ENCODE measurements at places on chromosomes 3 and 15. TPM values are rescaled to one million over a fixed set of nuclear protein-coding genes. Genes with fewer than 3 reads are reported as not detected.
A peak's percentile ranks its signal among the peaks of the same experiment; 100 is the strongest.

FGF12 gene
- not detected for total RNA-seq

SLC28A2 gene
- not detected for total RNA-seq

CDCP1 gene
- total RNA-seq, result 13.9 TPM

- no peak for DNase-seq
- no peaks in the 10 kb centered on the region for H3K27me3 ChIP-seq
These were observed 2.0 kb downstream of the ATP2C1 start for GRCh38 chr3:130895690-130896488.

ELL3 gene
- 0.80 TPM for total RNA-seq

BCL2A1 gene
- total RNA-seq, result not detected

ASB14 gene
- not detected for total RNA-seq

THSD4 gene
- total RNA-seq, result 0.04 TPM

MAPKBP1 gene
- total RNA-seq, result 9.6 TPM

- no peak overlapping the region for H3K27ac ChIP-seq
- peak; percentile 1 for DNase-seq
- H3K4me1 ChIP-seq, result no peaks in the 10 kb centered on the region
- no peaks in the 10 kb centered on the region for H3K27me3 ChIP-seq
- H3K4me3 ChIP-seq, result no peak overlapping the region
These were observed 76.1 kb upstream of the SPATA16 start for GRCh38 chr3:173217127-173217526.

GRCh38 chr3:2661078-2661477 is 449.1 kb downstream of the IL5RA start:
- H3K27ac ChIP-seq, result no peak overlapping the region
- H3K4me1 ChIP-seq, result no peaks in the 10 kb centered on the region
- no peaks in the 10 kb centered on the region for H3K27me3 ChIP-seq

DNA sequence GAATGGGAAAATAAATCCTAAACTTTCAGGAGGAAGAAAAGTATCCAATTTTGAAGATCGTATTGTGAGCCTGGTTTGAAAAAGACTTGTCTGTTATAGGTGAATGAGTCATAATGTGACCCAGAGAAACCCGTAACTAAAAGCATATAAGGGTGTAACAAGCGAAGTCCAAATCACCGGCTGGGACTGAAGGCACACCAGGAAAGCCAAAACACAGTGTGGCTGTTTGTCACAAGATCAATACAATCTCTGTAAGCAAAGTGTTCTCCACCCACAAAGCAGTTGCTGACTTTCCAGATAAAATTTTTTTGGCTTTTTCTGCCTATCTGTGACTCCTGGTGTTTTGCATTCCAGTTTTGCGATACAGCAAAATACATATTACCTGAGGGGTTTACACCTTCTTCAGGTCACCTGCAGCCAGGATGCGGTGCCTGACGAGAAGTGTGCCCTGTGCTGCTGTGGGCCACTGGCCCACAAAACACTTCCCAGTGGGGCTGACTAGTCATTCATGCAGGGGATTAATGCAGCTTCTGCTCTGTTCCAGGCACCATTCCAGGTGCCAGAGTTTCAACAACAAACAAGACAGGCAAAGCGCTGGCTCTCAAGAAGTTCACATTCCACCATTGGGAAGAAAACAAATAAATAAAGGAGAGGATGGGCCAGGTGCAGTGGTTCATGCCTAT is 14.4 kb downstream of the HES1 start:
- peaks cover 9% of the 10 kb centered on the region for H3K4me1 ChIP-seq
- no peak overlapping the region for H3K27ac ChIP-seq
- no peak for DNase-seq

DNA sequence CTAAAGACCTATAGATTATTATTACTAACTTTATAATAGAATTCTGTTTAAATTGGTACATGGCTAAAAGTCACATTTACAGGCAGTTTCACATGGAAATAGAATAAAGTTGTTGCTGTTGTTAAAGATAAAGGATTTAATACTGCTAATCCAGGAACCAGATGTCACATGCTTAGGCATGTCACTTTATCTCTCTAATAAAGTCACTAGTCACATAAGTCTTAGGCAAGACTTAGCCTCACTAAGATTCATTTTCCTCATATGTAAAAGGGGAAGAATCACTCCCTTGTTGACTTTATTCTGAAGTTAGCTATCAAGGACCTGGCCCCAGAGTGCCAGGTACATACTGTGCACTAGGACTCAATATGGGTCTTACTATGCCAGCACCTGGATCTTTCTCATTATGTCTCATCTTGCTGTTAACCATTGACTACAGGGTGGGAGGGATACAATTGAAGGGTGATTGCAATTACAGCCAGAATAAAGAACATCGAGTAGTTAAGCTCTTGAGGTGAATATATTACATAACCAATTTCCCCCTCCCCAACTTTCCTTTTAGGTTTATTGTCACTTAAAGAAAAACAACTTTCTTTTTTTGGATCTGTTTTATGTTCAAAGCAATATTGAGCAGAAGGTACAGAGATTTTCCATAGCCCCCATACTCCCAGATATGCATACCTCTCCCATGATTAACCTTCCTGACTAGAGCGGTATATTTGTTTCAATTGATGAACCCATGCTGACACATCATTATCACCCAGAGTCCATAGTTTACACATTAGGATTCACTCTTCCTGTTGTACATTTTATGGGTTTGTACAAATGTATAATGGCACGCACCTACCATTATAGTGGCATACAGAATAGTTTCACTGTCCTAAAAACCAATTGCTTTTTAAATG is 36.6 kb downstream of the LNP1 start:
- no peak overlapping the region for H3K4me3 ChIP-seq
- no peaks in the 10 kb centered on the region for H3K4me1 ChIP-seq
- H3K27ac ChIP-seq, result no peak overlapping the region
- DNase-seq, result no peak
- no peaks in the 10 kb centered on the region for H3K36me3 ChIP-seq

- no peaks in the 10 kb centered on the region for H3K4me1 ChIP-seq
- no peaks in the 10 kb centered on the region for H3K27me3 ChIP-seq
- DNase-seq, result no peak
- H3K27ac ChIP-seq, result no peak overlapping the region
- no peaks in the 10 kb centered on the region for H3K36me3 ChIP-seq
- H3K4me3 ChIP-seq, result no peak overlapping the region
These were observed 173.7 kb downstream of the B3GALNT1 start for GRCh38 chr3:160931474-160931873.

DNA sequence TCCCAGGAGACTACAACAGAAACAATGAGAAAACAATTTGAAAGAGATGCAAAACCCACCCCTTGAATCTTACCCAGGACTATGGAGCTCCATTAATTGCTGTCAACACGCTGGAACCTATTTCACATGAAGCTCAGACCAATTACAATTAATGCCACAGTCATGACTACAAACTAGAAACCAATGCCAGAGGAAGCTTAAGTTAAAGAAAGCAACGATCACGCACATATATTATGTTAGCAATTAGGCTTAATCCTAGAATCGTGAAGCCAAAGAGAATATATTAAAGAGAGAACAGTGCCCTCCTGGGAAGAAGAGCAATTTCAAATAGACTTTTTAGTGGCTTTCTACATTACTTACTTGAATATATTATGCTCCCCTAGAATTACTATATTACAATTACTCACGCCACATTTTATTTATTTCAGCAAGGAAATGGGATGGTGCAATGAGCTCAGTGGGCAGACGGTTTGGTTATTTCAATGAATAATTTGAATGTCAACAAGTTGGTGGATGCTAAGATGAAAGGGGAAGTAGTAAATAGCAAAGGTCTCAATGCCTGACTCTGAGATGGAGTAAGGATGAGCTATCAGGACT is 125.5 kb downstream of the GREM1 start:
- no peaks in the 10 kb centered on the region for H3K4me1 ChIP-seq
- DNase-seq, result no peak
- H3K36me3 ChIP-seq, result no peaks in the 10 kb centered on the region
- peaks cover 14% of the 10 kb centered on the region for H3K27me3 ChIP-seq
- no peak overlapping the region for H3K27ac ChIP-seq
- no peak overlapping the region for H3K4me3 ChIP-seq

GRCh38 chr3:109355625-109356441 is 18.5 kb upstream of the DPPA4 start:
- H3K27ac ChIP-seq, result no peak overlapping the region
- H3K4me1 ChIP-seq, result no peaks in the 10 kb centered on the region
- no peaks in the 10 kb centered on the region for H3K36me3 ChIP-seq
- H3K27me3 ChIP-seq, result no peaks in the 10 kb centered on the region

WDR49 gene
- total RNA-seq, result not detected

- DNase-seq, result no peak
- no peak overlapping the region for H3K27ac ChIP-seq
- H3K4me1 ChIP-seq, result no peaks in the 10 kb centered on the region
- H3K4me3 ChIP-seq, result no peak overlapping the region
These were observed 310.3 kb downstream of the PTPRG start for GRCh38 chr3:61871644-61872043.

GRCh38 chr3:178320456-178321351 is 215.5 kb upstream of the KCNMB2 start:
- no peaks in the 10 kb centered on the region for H3K36me3 ChIP-seq
- no peaks in the 10 kb centered on the region for H3K4me1 ChIP-seq
- no peak overlapping the region for H3K4me3 ChIP-seq
- no peak for DNase-seq
- no peak overlapping the region for H3K27ac ChIP-seq

A4GNT gene
- total RNA-seq, result not detected

MPI gene
- total RNA-seq, result 42.1 TPM

- no peak overlapping the region for H3K4me3 ChIP-seq
- no peaks in the 10 kb centered on the region for H3K27me3 ChIP-seq
- no peak for DNase-seq
- no peaks in the 10 kb centered on the region for H3K4me1 ChIP-seq
These were observed 101.7 kb upstream of the EIF1B start for GRCh38 chr3:40207796-40208195.

- no peaks in the 10 kb centered on the region for H3K36me3 ChIP-seq
- no peaks in the 10 kb centered on the region for H3K4me1 ChIP-seq
- no peak overlapping the region for H3K27ac ChIP-seq
- no peak overlapping the region for H3K4me3 ChIP-seq
- DNase-seq, result no peak
- no peaks in the 10 kb centered on the region for H3K27me3 ChIP-seq
These were observed 75.9 kb downstream of the TNIK start for GRCh38 chr3:171384101-171384891.

DNA sequence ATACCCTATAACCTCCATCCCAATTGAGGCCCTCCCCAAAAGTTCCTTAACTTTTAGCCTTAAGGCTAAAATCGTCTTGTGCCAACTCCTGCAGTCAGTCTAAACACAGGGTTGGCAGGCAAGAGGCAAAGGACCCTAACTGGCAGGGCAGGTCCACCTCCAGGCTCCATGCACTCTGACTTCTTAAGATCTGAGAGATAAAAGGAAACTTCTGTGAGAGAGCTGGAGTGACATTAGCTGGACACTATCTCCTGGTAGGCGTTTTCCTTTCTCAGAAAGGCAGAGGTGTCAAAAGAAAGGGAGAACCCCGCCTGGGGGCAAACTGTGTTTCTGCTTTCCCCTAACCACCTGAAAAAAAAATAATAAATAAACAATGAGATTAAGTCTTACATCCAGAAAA is 3.6 kb downstream of the CHSY1 start:
- peaks cover 25% of the 10 kb centered on the region for H3K4me1 ChIP-seq
- no peaks in the 10 kb centered on the region for H3K27me3 ChIP-seq
- no peak overlapping the region for H3K4me3 ChIP-seq
- no peak for DNase-seq
- H3K27ac ChIP-seq, result no peak overlapping the region

- DNase-seq, result no peak
- peak overlapping the region; percentile 91 for H3K4me3 ChIP-seq
- peaks cover 27% of the 10 kb centered on the region for H3K4me1 ChIP-seq
- H3K36me3 ChIP-seq, result peaks cover 37% of the 10 kb centered on the region
- H3K27ac ChIP-seq, result peak overlapping the region; percentile 91
These were observed 1.5 kb downstream of the UQCC5 start for GRCh38 chr3:52537726-52538421.

CCDC71 gene
- total RNA-seq, result 18.4 TPM

- H3K36me3 ChIP-seq, result peaks cover 5% of the 10 kb centered on the region
- no peak overlapping the region for H3K27ac ChIP-seq
- no peak for DNase-seq
- H3K4me1 ChIP-seq, result no peaks in the 10 kb centered on the region
- H3K27me3 ChIP-seq, result no peaks in the 10 kb centered on the region
These were observed 10.3 kb downstream of the PIK3CA start for GRCh38 chr3:179158336-179159039.

DNA sequence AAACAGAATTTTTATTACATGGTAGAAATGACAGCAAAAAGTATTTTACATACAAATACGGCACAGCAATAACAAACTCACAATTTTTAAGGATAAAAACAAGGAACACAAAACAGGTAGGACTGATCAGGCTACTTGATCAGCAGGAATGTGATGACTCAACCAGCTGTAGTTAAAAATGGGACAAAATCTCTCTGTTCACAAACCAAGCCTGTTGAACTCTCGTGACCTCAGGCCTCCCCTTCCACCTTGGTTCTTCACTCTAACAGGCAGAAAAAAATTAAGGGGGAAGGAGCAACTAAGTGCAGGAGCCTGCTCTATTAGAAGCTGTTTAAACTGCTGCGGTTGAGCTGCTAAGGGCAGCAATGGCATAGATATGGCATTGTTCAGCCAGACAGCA is 18.7 kb downstream of the FBXL22 start:
- no peaks in the 10 kb centered on the region for H3K27me3 ChIP-seq
- H3K4me1 ChIP-seq, result peaks cover 4% of the 10 kb centered on the region
- peaks cover 51% of the 10 kb centered on the region for H3K36me3 ChIP-seq
- no peak overlapping the region for H3K4me3 ChIP-seq

- H3K27me3 ChIP-seq, result no peaks in the 10 kb centered on the region
- H3K27ac ChIP-seq, result no peak overlapping the region
- H3K36me3 ChIP-seq, result no peaks in the 10 kb centered on the region
- H3K4me1 ChIP-seq, result no peaks in the 10 kb centered on the region
- DNase-seq, result no peak
These were observed 9.8 kb upstream of the SLC9C1 start for GRCh38 chr3:112303764-112304325.

- no peak for DNase-seq
- no peaks in the 10 kb centered on the region for H3K36me3 ChIP-seq
- H3K4me1 ChIP-seq, result no peaks in the 10 kb centered on the region
These were observed 42.5 kb downstream of the ATP2B2 start for GRCh38 chr3:10462641-10463532.

PARP15 gene
- 0.38 TPM for total RNA-seq

DNA sequence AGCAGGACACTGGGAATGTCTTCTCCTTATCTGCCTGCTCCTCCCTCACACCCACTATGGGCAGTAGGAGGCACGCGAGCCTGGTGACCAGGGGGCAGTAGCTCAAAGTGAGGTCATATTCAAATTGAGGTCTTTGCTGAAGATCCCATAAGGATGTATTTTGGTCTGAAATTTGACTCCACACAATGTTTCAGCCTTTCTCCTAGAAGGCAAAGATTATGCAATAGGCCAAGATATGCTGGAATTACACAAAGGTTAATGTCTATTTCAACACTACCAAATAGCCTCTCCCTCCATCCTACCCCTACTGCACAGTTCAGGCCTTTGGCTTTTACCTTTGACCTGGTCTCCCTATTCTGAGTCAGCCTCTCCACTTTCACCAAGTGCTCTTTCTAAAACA is 203.0 kb downstream of the TIGIT start:
- no peaks in the 10 kb centered on the region for H3K4me1 ChIP-seq
- no peaks in the 10 kb centered on the region for H3K36me3 ChIP-seq
- H3K27me3 ChIP-seq, result no peaks in the 10 kb centered on the region
- DNase-seq, result no peak
- H3K4me3 ChIP-seq, result no peak overlapping the region

SCG5 gene
- total RNA-seq, result 0.33 TPM

All from K562 (cell line).